ENCODE measurements at places on chromosomes 5 and 9. TPM values are rescaled to one million over a fixed set of nuclear protein-coding genes. Genes with fewer than 3 reads are reported as not detected.

Gene SH2D3C
- not detected for total RNA-seq

Gene NUTM2F
- not detected for total RNA-seq

Gene LRRC19
- total RNA-seq: not detected

Gene OR13C5
- total RNA-seq: not detected

Gene RANBP17
- total RNA-seq: 0.83 TPM

Gene ELAVL2
- 0.17 TPM for total RNA-seq

Gene CXCL14
- total RNA-seq: not detected

Gene FIBCD1
- 17.5 TPM for total RNA-seq

Gene SHB
- 35.2 TPM for total RNA-seq

Gene RIGI
- 9.4 TPM for total RNA-seq

Gene CCL27
- 0.15 TPM for total RNA-seq

Gene AQP7
- total RNA-seq: 0.99 TPM

Gene CAMLG
- 46.4 TPM for total RNA-seq

Gene SHROOM1
- 8.6 TPM for total RNA-seq

Gene BNC2
- total RNA-seq: 52.5 TPM

Gene SPATA31D1
- not detected for total RNA-seq

Gene LEAP2
- 0.50 TPM for total RNA-seq

Gene BTNL9
- total RNA-seq: not detected

Gene SLC34A1
- not detected for total RNA-seq

Gene NHP2
- 101 TPM for total RNA-seq

Gene FAM221B
- total RNA-seq: not detected

Gene HRCT1
- 0.83 TPM for total RNA-seq

Gene NIPAL4
- not detected for total RNA-seq
